ENCODE measurements at places on chromosomes 13 and 19.

DNA sequence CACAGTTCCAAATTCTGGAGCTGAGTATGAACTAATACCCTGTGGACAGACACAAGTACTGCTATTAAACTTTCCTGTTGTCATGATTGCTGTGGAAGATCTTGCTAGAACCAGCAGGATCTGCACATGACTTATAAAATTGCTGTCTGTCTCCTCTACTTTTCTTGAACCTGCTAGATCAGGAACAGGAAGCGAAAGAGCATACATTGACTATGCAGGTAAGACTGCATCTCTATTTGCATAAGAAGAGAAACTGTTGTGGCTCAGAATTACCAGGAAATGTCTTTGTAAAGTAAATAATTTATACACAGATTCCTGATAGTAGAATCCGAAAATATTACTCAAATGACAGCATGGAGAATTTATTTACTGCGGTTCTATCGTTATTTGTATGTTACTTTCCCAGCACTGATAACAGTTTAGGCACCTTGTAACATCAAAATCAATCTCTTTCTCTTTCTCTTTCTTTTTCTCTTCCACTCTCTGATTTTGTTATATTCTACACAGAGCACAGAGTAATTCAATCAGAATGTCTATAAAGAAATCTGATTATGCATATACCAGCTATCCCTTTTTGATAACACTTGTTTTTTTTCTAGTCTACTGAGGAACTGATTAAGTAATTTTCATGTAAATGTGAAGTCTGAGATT is 226.5 kb downstream of the MYO16 start:
- no peak for DNase-seq

GRCh38 chr13:33615436-33615835 is 202.5 kb upstream of the RFC3 start:
- DNase-seq: no peak

DNA sequence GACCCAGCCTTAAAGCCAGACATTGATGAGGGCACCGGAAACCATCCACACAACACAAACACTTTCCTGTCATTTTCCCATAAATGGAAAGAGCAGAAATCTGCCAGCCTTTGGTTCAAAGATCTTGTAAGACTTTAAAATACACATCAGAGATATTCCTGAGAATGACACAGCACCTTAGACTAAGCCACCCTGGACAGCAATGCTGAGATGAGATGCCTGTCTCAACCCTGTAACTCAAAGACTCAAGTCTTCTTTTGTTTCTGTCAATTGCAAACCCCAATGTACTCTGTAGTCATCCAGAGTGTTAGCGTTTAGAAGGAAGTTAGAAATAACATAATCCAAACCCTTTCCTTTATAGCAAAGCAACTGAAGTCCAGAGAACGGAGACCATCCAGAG is 119.2 kb downstream of the CCNA1 start:
- DNase-seq: no peak

GRCh38 chr13:21709697-21710096 is 38.8 kb downstream of the FGF9 start:
- no peak for DNase-seq

DNA sequence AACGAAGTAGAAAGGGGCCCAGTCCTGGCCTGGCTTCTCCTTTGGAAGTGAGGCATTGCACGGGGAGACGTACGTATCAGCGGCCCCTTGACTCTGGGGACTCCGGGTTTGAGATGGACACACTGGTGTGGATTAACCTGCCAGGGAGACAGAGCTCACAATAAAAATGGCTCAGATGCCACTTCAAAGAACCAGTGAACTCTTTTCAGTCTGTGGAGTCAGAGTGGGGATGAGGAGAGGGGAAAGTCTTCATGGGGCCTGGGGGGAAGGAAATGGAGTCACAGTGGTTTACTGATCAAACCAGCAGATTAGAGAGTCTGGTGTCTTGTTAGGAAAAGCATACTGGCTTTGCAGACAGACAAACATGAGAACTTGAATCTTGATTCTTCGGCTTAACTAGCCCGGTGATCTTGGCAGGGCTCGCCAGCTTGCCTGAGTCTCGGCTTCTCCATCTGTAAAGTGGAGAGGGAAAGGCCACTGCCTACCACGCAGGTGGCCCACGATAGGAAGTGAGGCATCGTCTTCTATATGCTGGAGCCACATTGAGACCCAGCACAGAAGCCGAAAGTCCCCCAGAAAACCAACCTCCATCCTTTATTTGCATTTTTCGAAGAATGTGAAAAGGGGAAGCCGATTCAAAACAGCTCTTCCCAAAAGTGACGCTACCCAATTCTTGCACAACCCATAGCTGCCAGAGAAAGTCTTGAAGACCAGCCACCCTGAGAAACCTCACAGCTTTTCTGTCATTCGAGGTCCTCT is at the start of gene FFAR1:
Gene FFAR1 (plus strand): TSS at position 732 of the 759 bp plus-strand sequence. CDS start 3,650 bp downstream, outside the sequence.
- no peak for DNase-seq

DNA sequence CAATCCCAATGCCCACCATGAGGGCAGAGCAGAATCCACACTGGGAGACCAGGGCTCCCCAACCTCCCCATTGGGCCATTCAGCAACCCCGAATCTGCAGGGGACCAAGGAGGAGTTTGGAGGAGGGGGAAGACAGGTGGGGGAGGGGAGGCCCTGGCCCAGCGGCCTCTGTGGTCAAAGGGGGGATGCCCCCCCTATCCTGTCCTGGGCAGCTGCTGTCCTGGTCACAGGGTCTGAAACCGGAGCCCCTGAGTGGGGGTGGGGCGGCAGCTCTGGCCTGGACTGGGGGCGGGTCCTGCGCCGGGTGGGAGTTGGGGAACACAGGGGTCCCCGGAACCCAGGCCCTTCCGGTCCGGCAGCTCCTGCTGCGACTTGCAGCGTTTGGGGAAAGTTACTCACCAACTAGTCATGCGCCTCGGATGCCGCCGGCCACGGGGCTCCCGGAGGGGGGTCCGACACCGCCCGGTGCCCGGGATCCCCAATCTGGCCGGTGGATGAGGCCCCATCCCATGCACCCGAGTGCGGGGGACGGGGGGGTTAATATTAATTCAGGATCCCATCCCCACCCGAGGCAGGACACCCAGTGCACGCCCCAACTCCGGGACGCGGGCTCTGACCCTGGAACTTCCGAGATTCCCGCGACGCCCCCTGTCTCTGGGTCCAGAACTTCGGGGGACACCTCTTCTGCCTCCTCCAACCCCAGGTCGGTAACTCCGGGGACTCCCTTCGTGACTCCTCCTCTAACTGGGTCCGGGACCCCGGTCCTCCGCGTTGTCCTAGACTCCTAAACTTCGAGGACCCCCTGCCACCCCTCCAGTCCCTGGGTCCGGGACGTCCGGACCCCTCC is 872 bp downstream of the HOMER3 start:
- no peak for DNase-seq

DNA sequence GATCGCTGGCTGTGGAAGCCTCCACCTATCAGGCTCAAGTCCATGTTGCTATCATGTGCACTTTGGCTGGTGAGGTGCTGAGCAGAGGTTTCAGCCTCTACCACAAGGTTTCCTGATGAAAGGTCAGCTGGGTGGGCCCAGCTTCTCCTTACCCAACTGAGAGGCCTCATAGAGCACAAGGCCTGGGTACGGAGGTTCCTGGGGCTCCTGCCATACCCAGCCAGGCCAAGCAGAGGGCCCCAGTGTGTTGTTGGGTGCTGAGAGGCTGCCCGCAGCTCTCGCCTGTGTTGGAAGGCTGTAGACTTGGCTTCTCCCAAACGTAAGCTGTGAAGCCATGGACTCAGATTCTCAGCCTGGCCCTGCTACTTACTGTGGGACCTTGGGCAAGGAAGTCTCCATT is 28.2 kb downstream of the ACTN4 start:
- DNase-seq: no peak

- DNase-seq: no peak
These were observed 505.1 kb downstream of the FOXO1 start for GRCh38 chr13:40161351-40161810.

GRCh38 chr13:98475522-98475921 is 101.4 kb downstream of the STK24 start:
- DNase-seq: no peak

DNA sequence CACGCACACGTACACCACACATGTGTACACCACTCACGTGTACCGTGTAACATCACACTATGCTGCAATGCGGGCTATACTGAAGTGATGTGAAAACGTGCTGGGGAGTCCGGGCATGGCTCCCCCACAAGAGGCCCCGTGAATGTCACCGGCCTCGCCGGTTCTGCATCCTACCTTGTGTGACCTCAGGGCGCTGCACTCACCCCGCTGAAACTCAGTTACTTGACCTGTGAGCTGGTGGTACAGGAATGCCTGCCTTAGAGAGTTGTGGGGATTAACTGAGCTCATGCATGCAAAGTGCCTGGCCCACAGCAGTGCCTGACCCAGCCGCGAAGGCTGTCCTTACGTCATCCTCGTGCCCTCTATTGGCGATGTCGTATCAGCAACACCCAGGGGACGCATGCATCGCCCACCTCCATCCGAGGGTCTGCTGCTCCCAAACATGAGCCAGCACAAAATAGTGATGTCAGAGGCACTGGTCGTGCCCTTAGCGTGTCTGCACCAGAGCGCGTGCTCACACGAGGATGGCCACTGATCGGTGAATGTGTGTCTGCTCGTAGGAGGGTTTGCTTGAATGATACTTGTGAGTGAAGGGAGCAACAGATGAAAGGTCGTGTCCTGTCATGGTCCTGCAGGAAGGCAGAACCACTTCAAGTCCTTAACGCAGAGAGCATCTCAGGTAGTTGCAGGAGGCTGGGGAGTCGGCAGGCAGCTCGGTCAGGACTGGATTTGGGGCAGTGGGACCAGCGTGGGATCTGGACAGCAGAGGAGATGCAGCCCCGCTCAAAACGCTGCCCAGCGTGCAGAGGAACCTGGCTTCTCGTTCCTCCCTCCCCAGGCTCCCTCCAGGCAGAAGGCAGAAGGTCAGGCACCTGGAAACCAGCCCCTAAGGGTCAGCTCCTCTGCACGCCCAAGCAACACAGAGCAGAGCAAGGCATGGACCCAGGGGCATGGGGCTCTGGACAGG is 126.2 kb upstream of the SPACA7 start:
- no peak for DNase-seq

GRCh38 chr13:36090592-36090991 is 40.6 kb downstream of the DCLK1 start:
- DNase-seq: no peak

DNA sequence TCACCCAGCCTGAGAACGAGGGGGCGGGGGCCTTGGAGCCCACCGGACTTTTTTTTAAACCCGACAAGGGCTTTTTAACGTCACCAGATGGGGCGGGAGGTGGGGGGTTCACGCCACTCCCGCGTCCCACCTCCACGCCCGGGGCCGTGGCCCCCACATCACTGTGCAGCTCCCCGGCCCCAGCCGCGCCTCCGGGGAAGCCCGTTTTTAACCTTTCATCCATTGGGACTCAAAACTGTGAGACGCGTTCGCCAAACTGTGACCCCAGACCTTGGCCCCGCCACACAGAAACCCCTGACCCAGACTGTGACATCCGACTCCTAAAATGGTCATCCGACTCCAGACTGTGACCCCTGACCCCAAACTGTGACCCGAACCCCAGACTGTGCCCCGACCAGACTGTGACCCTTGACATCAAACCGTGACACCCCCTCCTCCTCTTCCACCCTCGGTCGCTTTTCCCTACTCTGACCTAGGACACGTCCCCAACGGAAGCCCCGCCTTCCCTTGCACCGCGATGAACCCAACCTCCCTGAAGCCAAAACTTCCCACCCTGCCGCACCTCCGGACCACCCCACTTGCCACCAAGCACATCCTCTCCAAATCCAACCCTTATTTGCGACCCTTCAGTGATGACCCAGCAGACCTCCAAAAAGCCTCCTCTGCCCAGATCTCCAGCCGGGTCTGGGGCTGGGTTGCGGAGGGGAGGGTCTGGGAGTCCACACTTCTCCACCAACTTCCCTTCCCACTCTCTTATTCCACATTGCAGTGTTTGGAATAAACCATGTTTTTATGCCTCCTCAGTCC is 1.5 kb upstream of the GRWD1 start:
- DNase-seq: no peak

GRCh38 chr19:50515168-50515561 is 1.5 kb upstream of the ASPDH start:
- DNase-seq: no peak

GRCh38 chr19:35847911-35848310 is 4.4 kb downstream of the NPHS1 start:
- DNase-seq: no peak

All from NCI-H2081 (cell line).